Cerebellum (tissue), 4 donors: ENCODE measurements at places on chromosomes 7 and 10. TPM values are rescaled to one million over a fixed set of nuclear protein-coding genes. Genes with fewer than 3 reads are reported as not detected.

The ASB10 gene
- total RNA-seq, result not detected

The CCDC146 gene
- 15.8 TPM for total RNA-seq

The PDZD7 gene
- 5.9 TPM for total RNA-seq

The GNGT1 gene
- not detected for total RNA-seq

The RTKN2 gene
- 17.1 TPM for total RNA-seq

The CTTNBP2 gene
- 63.5 TPM for total RNA-seq

The MYL7 gene
- not detected for total RNA-seq

The BLVRA gene
- 8.9 TPM for total RNA-seq

The LLCFC1 gene
- total RNA-seq, result not detected

The HACD1 gene
- total RNA-seq, result 16.2 TPM

The TBL2 gene
- total RNA-seq, result 22.8 TPM

The VAX1 gene
- total RNA-seq, result not detected

The ZCWPW1 gene
- total RNA-seq, result 2.8 TPM

The NUTM2E gene
- 0.45 TPM for total RNA-seq

The CAMK1D gene
- 10.8 TPM for total RNA-seq

GRCh38 chr7:20698469-20698868 lies 83.0 kb downstream of the ABCB5 start:
- DNase-seq, result no peak

DNA sequence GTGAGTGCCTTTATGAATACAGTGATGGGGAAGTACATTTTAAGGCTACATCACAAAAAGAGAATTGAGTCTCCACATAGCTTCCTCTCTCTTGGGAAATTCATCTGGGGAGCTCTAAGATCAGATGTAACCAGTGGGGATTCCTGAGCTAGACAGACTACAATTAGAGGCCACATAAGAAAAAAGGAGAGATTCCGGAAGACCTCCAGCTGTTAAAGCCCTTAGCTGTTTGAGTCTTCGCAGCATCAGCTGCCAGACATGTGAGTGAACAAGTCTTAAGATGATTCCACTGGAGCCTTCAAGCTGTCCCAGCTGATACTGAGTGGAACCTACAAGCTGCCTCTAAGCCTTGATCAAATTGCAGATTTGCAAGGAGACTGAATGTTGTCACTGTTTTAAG lies 448.5 kb downstream of the NXPH1 start:
- no peak for DNase-seq

DNA sequence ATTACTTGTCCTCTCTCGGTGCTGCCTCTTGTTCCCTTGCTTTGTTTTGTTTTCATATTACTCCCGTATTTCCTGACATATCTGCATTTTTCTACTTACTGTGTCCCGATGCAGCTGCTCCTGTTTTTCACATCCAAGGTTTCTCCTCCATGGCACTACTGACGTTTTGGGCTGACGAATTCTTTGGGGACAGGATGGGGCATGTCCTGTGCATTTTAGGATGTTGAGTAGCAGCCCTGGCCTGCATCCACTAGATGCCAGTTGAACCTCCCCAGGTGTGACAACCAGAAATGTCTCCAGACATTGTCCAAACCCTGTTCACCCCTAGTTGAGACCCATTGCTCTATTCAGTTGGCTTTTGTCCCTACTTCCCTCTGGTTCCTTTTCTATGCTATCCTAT lies 12.4 kb downstream of the ZNF789 start:
- DNase-seq, result no peak

DNA sequence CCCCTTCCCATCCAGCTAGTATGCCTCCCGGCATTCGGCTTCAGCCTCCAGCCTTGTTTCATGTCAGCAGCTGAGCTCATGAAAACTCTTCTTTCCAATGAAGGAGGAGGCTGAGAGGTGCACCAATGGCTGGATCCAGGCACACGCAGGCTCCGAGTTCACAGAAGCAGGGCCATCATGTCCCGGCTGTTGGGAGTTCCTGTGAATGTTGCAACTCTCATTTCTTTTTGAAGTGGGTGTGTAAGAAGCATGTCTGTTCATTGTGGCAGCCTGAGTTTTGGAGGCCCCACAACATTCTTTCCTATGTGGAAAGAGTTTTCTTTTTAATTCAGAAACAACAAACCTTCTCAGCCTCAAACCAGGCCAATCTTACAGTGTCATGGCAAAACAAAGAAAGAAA lies 89.7 kb downstream of the PTPRE start:
- DNase-seq, result no peak

- no peak for DNase-seq
Measured at GRCh38 chr10:93437086-93437945, 44.8 kb downstream of the MYOF start.

GRCh38 chr10:35336921-35337823 lies 863 bp downstream of the CCNY start:
- peak; percentile 30 for DNase-seq

GRCh38 chr7:55185941-55186609 lies 167.3 kb downstream of the EGFR start:
- no peak for DNase-seq

GRCh38 chr7:69020536-69020935 lies 577.7 kb upstream of the AUTS2 start:
- no peak for DNase-seq

DNA sequence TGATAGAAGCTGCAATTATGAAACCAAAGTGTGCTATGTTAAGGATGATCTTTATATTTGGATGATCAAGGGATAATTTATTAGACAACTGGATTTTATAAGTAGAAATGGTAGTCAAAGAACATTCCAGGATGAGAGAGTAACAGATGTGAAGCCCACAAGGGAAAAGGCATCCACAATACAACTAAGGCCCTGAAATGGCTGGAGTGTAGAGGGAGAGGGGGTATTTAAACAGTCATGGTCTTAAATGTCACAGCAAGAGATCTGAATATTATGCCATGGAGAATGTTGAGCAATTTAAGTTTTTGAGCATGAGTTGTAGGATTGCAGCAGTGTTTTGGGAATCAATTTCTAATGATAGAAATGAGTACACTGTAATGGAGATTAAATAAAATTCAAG lies 282.3 kb upstream of the DKK1 start:
- DNase-seq, result no peak

- no peak for DNase-seq
Measured at GRCh38 chr10:124047427-124048152, 45.8 kb downstream of the CHST15 start.

DNA sequence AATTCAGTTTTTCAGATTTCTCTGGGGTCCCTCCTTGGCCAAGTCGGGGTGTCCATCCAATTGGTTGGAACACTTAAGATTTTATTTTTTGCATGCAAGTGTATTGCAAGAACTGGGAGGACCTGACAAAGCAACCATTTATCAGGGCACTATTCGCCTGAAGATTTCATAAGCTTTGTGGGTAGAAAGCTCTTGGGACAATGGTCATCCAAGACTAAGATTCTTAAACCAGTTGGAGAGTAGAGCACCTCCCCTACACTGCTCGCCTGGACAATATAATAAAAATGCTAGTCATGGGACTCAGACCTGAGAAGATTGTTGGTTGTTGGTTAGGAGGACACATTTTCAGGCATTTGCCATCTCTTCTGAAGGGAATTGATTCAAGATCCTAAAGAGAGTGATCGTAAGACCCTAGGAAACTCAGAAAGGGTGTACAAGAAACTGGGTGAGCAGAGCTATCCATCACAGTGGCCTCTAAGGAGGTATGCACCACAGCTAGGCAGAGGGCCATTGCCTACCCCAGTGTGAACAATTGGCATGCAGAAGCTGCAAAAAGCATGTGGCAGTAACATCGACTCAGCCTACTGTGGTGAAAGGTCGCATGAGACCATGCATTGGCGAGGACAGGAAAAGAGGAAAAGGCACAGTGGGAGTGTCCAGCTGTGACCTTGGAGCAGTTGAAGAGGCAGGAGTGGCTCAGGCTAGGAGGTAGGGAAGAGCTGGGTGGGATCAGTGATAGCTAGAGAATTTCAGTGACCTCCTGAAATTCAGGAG lies 1235.3 kb upstream of the AUTS2 start:
- DNase-seq, result no peak

DNA sequence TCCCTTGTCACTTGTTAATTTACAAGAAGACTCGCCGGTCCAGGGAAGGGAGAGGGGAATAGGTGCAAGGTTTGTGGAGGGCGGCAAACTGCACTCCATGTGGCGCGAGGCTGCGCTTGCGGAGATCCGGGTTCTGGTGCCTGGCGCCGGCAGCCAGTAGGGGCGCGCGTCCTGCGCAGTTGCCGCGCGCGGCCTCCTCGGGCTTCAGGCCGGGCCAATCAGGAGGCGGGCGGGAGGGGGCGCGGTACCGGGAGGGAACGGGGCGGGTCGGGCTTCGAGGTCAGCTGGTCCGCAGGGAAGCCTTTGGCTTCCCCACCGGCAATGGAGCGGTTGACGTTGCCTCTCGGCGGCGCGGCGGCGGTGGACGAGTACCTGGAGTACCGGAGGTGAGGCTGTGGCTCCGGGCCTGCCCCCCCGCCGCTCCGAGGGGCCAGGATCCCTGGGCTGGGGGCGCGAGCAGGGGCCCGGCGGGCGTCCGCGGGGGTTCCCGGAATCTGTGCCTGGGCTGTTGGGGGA lies at the start of gene FAM221A:
FAM221A (plus strand) TSS at position 302 of the 516 bp plus-strand sequence; CDS start at position 322, 20 bp downstream.
- DNase-seq, result peak; percentile 87

GRCh38 chr7:29797112-29797944 lies 9.0 kb upstream of the WIPF3 start:
- no peak for DNase-seq

GRCh38 chr10:125010362-125010761 lies 68.4 kb downstream of the ZRANB1 start:
- DNase-seq, result no peak

DNA sequence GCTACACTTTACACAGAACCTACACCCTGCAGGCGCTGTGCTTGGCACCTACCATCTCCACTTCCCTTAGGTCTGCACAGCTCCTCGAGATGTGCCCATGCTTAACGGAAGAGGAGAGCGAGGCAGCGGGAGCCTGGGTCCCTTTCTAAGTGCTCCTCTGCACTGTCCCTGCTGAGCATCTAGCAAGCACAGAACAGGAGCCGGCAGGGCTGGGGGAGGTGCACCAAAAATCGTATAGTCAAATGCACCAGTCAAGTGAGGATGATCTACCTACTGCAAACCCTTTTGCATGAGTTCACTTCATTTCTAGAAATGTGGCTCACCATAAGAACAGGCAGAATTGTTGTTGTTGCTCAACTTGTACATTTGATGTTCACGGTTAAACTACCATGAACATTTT lies 267.7 kb downstream of the TNS3 start:
- peak; percentile 52 for DNase-seq

DNA sequence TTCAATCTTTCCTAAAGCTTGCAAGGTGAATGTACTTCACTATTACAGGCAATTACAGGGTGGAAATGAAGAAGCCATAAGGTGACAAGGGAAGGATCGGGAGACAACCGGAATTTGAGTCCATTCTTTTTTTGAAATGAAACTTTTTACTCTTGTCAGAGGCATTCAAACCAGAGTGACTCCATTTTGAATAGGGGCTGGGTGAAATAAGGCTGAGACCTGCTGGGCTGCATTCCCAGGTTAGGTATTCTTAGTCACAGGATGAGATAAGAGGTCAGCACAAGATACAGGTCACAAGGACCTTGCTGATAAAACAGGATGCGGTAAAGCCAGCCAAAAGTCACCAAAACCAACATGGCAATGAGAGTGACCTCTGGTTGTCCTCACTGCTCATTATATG lies 363.3 kb downstream of the TYW1 start:
- DNase-seq, result no peak

GRCh38 chr10:125169915-125170314 lies 9.6 kb upstream of the CTBP2 start:
- DNase-seq, result no peak

GRCh38 chr10:124742413-124743190 lies 1.6 kb downstream of the FAM53B start:
- DNase-seq, result peak; percentile 80

DNA sequence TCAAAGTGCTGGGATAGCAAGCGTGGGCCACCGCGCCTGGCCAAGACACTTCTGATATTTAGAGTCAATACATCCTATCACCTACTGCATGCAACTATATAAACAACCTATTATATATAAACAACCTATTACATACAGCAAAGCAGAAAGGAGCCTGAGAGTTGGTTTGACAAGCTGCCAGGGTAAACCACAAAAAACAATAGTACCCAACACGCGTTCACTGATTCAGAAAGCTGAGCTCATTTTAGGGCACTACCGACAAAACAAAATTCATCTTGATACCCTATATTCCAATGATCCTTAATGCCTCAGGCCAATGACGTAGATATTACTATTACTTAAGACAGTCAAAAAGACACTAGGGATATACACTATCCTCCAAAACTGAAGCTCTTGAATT lies 16.2 kb downstream of the MALSU1 start:
- DNase-seq, result no peak

- DNase-seq, result no peak
Measured at GRCh38 chr10:90418869-90419652, 438.8 kb downstream of the HTR7 start.

- no peak for DNase-seq
Measured at GRCh38 chr7:106369352-106369751, 84.6 kb upstream of the NAMPT start.

DNA sequence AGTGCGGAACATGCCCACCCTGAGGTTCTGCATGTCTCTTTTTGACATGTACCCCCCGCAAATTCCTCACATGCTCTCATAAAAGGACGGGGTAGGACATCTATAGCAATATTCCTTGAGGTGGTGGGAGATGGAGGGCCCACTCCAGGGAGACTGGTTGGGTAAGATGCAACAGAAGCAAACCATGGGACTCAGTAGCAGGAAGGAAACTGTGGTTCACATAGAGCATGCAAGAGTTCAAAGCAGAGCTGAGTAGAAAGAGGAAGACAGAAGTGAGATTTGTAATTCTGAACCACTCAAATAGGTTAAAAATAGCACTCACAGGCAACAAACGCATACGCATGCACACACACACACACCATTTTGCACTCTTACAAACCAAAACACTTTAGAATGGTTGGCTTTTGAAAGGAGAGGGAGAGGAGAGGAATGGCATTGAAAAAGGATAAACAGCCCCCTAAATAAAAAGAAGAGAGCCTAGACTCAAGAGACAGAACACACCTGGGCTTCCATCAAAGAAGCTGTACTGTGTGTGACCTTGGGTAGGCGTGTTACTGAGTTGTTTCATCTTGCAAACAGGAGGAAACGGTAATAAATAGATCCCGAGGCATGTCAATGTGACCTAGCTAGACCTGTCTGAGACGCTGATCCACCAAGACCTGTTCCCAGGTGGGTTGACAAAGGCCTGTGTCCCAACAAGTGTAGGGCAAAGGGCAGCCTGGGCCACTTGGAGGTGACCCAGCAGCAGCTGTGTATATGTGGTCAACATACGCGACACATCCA lies 77.6 kb upstream of the LRRC4 start:
- DNase-seq, result no peak

DNA sequence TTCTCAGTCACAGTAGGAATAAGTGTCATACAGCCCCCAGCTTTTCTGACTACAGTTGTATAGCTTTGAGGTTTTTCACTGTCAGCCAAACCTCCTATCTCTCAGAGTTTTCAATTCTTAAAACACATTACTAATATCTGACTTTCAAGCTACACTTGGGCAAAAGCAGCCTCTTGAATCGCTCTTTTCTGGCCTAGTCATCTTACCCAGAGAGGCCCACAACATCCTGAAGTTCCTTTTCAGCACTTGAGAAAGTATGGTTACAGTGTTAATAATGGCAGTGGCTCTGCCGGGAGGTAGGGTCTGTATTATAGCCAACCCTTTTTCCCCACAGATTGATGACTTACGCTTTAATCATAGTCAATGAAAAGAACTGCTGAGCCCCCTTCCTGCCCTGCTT lies 181.0 kb downstream of the LRRC4 start:
- DNase-seq, result no peak
